ENCODE measurements at places on chromosomes 4 and X.

- no peak for DNase-seq
Measured at GRCh38 chr4:90951037-90951436, 823.8 kb downstream of the CCSER1 start.

GRCh38 chrX:125293850-125294780, 25.6 kb upstream of the TEX13C start:
- no peak for DNase-seq

- DNase-seq, result no peak
Measured at GRCh38 chr4:150357829-150358228, 224.1 kb upstream of the MAB21L2 start.

- no peak for DNase-seq
Measured at GRCh38 chrX:145673841-145674240, 143.8 kb upstream of the SLITRK2 start.

DNA sequence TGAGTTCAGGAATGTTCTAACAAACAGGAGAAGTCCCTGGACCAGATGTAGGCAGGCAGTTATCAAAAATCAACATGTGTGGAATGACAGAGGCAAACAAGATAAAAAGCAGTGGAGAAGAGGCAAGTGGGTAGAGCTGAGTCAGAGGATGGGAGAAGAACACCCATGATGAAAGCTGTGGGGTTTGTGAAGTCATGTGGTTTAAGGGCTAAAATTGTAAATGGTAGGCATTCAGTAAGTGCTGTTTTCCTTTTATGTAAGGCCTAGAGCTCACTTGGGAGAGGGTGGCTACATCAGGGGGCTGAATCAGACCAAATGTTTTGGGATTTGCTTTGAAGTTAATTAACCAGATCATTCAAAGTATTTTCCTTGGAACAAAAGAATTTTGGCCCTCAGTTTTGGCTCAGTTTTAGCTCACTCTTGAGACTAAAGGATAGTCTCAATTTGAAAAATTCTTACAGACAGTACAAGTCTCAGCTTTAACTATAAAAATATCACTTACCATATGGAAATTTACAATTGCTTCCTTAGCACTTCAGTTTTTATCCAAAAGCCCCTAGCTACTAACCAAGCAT, 114.5 kb upstream of the PCDH7 start:
- DNase-seq, result no peak

- no peak for DNase-seq
Measured at GRCh38 chr4:184448821-184449220, 25.5 kb downstream of the IRF2 start.

GRCh38 chr4:184329235-184329634, 111.6 kb upstream of the ENPP6 start:
- no peak for DNase-seq

- DNase-seq, result no peak
Measured at GRCh38 chr4:57055886-57056285, 54.3 kb downstream of the IGFBP7 start.

GRCh38 chrX:20347481-20347880, 80.8 kb upstream of the RPS6KA3 start:
- DNase-seq, result no peak

GRCh38 chr4:64271601-64272081, 137.6 kb downstream of the TECRL start:
- no peak for DNase-seq

DNA sequence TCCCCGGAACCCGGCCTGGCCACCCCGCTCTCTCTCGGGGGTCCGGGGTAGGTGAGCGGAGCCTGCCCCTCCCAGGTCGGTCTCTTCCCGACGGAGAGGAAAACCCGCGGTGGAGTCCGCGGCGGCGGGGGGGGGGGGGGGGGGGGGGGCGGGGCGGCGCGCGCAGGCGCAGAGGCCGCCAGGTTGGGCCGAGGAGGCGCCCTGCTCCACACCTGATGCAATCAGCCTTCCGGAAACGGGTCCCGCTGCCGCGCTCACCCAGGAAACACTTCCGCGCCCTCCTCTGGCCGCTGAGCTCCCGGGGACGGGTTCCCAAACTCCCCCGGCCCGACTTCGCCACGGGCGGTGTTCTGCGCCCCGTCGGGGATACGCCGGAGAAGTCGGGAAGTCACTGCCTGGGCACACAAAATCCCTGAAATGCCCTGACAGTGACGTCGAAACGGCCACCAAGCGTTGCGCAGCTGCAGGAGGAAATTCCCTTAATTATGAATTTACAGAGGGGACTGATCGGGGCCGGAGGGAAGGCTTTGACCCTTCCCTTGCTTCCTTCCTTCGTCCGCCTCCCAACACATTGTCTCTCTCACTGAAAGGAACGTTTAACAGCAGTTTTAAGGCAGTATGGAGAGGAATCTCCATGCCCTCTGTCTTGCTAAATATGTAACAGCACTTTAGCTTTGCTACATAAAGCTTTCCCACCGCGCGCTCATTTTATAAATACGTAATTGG, 2.1 kb upstream of the APBB2 start:
- no peak for DNase-seq

DNA sequence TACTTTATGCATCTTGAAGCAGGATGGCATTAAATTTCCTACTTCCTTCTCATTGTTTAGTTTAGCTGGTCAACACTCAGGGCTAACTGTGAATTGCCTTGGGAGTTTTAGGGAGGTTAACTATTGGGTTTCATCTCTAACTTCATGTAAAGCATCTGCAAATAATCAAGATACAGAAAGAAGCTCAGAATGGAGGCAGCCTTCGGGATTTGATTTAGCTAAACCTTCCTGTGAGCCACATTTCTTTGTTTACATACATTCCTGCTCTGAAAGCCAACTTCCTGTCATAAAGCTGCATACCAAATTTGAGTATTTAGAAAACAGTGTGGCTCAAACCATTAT, 131.7 kb upstream of the PCDH18 start:
- DNase-seq, result no peak

- DNase-seq, result no peak
Measured at GRCh38 chr4:165152527-165152926, 39.9 kb upstream of the TMEM192 start.

DNA sequence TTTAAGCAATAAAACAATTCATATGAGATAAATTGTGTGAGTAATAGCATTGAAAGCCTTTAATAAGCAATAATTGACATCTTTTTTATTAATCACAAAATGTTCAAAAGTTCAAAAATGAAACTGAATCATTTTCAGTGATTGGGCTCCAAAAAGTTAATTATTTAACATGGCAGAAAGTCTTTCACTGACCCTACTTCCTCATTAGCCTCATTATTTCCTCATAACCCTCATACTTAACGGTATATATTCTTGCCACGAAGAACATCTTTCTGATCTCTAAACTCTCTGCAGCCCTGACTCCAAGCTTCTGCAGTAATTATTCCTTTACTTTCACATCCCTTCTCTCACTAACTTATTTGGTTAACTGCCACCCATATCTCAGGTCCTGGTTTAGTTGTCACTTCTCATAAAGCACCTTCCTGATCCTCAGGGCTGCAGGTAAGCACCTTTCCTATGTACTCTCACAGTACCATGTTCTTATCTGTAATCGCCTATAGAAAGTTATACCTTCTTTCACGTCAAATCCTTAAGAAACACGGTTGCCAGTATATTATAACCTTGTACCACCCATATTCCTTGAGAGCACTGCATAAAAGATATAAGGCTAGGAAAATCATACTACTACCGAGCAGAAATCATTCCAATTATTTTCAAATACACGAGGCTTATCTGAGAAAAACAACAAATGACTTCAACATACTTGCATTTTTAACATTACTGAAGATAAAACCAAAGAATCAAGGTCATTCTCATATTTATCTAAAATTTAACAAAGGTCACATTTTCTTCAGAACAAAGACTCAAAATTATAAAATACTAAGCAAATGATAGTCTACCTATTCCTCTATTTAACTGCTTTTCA, 72.2 kb downstream of the PPP3CA start:
- no peak for DNase-seq

DNA sequence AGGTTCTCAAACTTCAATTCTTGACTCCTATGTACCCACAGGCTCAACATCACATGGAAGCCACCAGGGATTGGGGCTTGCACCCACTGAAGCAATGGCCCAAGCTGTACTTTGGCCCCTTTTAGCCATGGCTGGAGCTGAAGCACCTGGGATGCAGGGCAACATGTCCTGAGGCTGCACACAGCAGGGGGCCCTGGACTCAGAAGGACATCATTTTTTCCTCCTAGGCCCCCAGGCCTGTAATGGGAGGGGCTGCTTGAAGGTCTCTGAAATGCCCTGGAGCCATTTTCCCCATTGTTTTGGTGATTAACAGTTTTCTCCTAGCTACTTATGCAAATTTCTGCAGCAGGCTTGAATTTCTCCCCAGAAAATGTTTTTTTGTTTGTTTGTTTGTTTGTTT, 465.1 kb upstream of the PCDH10 start:
- no peak for DNase-seq

- no peak for DNase-seq
Measured at GRCh38 chr4:4922441-4922840, 63.0 kb downstream of the MSX1 start.

DNA sequence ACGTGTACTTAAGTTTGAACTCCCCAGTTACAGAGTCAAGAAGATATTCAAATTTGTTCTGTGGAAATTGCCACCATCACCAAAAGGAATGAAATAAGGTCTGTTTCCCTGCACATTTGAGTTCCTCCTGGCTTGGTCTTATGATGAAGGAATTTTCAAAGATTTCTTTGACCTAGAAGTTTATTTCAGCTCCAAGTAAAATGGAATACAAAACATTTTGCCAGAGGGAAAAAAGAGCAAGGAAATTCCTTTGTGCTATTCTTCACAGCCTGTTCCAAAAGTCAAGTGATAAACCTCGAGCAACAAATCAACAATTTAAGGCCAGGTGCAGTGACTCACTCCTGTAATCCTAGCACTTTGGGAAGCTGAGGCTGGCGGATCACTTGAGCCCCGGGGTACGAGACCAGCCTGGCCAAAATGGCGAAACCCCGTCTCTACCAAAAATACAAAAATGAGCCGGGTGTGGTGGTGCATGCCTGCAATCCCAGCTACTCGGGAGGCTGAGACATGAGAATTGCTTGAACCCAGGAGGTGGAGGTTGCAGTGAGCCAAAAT, 3.4 kb downstream of the NKRF start:
- DNase-seq, result no peak

DNA sequence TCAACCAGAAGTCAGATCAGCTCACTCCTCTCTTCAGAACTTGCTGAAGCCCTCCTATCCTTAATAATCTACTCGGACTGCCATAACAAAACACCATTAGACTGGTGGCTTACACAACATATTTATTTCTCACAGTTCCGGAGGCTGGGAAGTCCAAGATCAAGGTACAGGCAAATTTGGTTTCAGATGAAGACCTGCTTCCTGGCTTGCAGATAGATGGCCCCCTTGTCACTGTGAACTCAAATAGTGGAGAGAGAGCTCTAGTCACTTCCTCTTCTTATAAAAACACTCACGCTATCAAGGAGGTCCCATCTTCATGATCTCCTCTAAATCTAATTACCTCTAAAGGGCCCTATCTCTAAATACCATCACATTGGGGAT, 125.1 kb downstream of the CAMK2D start:
- no peak for DNase-seq

- no peak for DNase-seq
Measured at GRCh38 chrX:23504540-23504884, 162.8 kb upstream of the PRDX4 start.

GRCh38 chrX:19602866-19603622, 87.7 kb upstream of the MAP3K15 start:
- no peak for DNase-seq

- DNase-seq, result peak; percentile 3
Measured at GRCh38 chr4:10077076-10077475, 39.5 kb downstream of the WDR1 start.

DNA sequence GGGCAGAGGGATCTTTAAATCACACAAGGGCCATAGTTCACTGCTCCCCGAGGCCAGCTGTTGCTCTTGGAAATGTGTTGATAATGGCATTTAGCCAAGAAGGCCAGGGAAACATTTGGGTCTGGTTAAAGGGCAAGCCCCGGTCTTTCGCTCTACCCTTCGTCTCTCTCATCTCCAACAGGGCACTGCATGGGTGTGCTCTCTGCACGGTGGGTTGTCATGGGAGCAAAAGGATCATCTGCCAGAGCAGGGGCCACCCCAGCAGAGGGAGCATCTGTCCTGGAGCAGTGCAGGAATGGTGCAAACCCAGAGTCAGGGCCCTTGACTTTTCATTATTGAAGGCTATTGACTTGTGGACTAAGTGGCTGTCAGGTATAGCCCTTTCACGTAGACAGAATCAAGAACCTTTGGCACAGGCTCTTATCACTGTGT, 22.7 kb upstream of the PGRMC2 start:
- no peak for DNase-seq

- DNase-seq, result no peak
Measured at GRCh38 chr4:10164877-10165283, 48.3 kb upstream of the WDR1 start.

- no peak for DNase-seq
Measured at GRCh38 chr4:85078016-85078415, 111.5 kb upstream of the WDFY3 start.

- DNase-seq, result no peak
Measured at GRCh38 chrX:54171527-54172250, 11.4 kb downstream of the FAM120C start.

GRCh38 chrX:115642311-115642710, 81.3 kb downstream of the PLS3 start:
- DNase-seq, result no peak

- peak; percentile 73 for DNase-seq
Measured at GRCh38 chrX:12974796-12975669, at the start of gene TMSB4X. TSS of gene TMSB4X (plus strand) at chrX:12975110.

Data from T-helper 17 cell (primary cell).